ENCODE measurements at places on chromosomes 13 and 19. TPM values are rescaled to one million over a fixed set of nuclear protein-coding genes. Genes with fewer than 3 reads are reported as not detected.

DNA sequence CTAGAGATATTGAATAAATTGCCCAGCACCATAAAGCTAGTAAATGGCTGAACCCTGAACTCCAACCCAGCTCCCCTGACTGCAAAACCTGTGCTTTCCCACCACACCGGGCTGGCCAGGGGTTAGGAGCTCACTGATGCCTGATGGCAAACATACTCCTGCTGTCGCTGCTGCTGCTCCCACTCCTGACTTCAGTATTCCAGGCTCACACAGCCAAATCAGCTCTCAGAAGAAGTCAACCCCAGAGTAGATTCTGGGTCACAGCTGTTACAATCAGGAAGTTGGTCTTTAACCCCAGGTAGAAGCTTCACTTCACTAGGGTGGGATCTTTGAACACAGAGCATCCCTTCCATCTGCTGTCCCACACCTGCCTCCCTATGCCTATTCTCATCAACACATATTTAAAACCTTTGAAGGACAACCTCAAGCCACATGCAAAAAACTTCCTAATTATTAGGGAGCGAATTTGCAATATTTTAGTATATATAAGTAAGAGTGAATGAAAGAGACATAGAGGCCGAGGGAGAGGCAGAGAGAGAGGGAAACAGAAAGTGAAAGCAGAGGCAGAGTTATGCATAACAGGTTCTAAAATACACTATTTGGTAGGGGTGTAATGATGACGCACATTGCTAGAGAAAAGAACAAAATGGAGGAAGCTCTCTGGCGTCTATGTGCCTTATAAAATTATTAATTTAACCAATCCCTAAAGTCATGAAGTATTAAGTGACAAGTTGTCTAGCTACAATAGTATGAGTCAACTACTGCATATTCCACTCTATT lies 99.4 kb upstream of the SERP2 start:
- H3K36me3 ChIP-seq, result no peaks in the 10 kb centered on the region
- no peak for DNase-seq
- no peaks in the 10 kb centered on the region for H3K27me3 ChIP-seq
- no peak overlapping the region for H3K27ac ChIP-seq
- H3K4me1 ChIP-seq, result no peaks in the 10 kb centered on the region

DNA sequence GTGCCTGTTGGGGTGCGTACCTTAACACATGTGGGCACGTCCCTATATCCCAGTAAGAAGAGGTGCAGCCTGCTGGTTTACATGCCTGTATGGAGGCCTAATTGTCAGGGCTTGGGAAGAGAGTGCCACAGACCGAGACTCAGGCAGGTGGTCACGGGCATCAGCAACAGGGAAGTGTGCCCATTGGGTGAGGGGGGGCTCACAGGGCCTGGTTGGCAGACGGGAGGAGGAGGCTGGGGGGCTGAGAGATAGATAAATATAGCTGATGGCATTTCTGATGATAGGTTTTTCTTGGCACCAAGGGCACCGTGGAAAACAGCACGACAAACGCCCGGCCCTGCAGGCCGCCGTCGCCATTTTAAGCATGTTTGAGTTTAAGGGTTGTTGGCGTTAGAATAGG lies 37.6 kb downstream of the NFIX start:
- no peaks in the 10 kb centered on the region for H3K4me1 ChIP-seq
- no peak overlapping the region for H3K4me3 ChIP-seq
- no peak for DNase-seq

DNA sequence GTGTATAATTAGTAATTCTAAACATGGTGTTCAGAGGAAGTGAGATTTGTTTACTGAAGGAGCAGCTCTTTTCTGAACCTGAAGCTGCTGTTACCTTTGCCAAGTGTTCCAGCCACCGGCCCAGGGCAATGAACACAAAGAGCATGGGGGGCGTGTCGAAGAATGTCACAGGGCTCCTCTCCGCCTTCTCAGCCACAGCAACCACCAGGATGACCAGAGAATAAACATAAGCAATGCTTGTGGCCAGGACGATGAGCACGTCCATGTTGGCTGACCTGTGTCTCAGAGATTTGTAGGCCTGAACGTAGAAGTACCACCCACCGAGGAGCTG lies 53.1 kb downstream of the ATP7B start:
- no peaks in the 10 kb centered on the region for H3K27me3 ChIP-seq
- no peak for DNase-seq
- no peaks in the 10 kb centered on the region for H3K36me3 ChIP-seq
- no peak overlapping the region for H3K4me3 ChIP-seq

PCSK4 gene
- 9.1 TPM for total RNA-seq

GRCh38 chr19:19540715-19541515 lies 2.9 kb downstream of the CILP2 start:
- H3K27me3 ChIP-seq, result peaks cover 2% of the 10 kb centered on the region
- peaks cover 4% of the 10 kb centered on the region for H3K36me3 ChIP-seq
- no peaks in the 10 kb centered on the region for H3K4me1 ChIP-seq

CD209 gene
- not detected for total RNA-seq

PTPRH gene
- total RNA-seq, result 0.33 TPM

All from H9 (cell line).